Islet precursor cell (in vitro differentiated cells): ENCODE measurements at places on chromosomes 1 and 21.

DNA sequence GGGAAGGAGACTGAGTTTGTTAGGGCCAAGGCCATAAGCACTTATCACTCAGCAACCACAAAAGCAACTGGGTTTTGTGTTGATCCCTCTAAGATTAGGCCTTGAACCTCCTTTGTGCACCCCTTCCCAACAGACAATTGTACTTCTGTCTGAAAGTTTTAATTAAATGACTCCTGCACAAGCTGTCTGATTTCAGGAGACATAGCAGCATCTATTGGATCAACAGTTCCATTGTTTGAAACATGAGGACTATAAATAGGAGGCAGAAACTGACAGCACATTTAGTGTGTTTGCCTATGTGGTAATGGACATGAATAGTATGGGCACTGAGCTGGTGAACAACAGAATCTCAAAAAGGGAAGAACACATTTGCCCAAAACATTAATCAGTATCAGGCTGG, 167.3 kb upstream of the KCNJ6 start:
- DNase-seq = no peak

- no peak for DNase-seq
Observed at GRCh38 chr1:20982316-20982715, 194.4 kb downstream of the EIF4G3 start.

- DNase-seq = peak; percentile 85
Observed at GRCh38 chr1:20194757-20195461, 8.6 kb upstream of the PLA2G2C start.

- DNase-seq = no peak
Observed at GRCh38 chr1:226946841-226947240, 6.7 kb downstream of the COQ8A start.

GRCh38 chr1:3442901-3443300, 11.6 kb upstream of the ARHGEF16 start:
- no peak for DNase-seq

GRCh38 chr1:2088458-2088857, 38.2 kb downstream of the PRKCZ start:
- DNase-seq = peak; percentile 82

GRCh38 chr1:37602750-37603694, 7.3 kb upstream of the GNL2 start:
- peak; percentile 65 for DNase-seq

- peak; percentile 88 for DNase-seq
Observed at GRCh38 chr21:38968887-38969543, 163.3 kb downstream of the ETS2 start.
